A172 (cell line): ENCODE measurements at places on chromosomes 13 and 19.

- DNase-seq = no peak
Observed at GRCh38 chr13:101917833-101918661, 465.6 kb downstream of the ITGBL1 start.

DNA sequence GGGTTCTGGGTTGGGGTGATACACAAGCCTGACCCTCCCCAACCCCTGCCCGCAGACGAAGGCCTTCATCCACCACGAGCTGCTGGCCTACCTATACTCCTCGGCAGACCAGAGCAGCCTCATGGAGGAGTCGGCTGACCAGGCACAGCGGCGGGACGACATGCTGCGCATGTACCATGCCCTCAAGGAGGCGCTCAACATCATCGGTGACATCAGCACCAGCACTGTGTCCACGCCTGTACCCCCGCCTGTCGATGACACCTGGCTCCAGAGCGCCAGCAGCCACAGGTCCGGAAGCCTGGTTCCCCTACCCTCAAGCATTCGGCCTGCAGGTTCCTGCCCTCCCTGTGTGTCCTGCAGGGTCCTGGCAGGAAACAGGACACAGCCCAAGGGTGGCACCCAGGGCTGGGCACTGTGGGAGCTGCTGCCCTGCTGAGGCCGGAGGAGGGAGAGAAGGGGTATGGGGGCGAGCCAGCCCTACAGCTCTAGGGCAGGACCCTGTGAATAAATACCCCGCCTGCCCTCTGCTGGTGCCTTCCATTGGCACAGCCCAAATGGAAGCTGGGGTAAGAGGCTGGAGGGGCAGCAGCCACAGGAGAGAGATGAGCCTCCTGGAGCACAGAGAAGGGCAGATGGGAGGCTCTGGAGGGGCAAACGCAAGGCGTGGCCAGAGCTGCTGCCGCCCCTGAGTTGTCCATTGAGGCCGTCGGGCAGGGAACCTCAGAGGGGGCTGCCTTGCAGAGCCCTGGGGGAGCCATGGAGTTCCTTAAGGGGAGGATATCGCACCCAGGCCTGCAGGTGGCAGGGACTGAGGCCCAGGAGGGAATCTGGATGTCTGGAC, 6.8 kb downstream of the TMED1 start:
- no peak for DNase-seq

DNA sequence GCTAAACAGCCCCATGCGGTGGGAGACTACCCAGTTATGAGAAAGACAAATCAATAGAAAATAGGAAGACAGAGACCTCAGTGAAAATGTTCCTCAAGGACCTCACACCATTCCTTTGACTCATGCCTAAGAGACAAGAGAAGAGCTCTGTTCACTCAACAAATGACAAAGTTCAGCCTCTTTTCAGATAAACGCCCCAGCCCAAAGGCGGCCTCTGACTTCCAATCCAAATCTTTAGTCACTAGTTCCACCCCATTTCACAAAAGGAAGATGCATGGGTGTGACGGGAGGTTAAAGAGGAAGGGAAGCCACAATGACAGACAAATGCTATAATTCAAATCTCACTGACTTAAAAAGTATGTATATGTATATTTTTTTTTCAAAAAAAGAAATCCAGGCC, 8.1 kb downstream of the CARS2 start:
- DNase-seq = no peak

GRCh38 chr13:24985107-24985506, 110.8 kb upstream of the PABPC3 start:
- no peak for DNase-seq

DNA sequence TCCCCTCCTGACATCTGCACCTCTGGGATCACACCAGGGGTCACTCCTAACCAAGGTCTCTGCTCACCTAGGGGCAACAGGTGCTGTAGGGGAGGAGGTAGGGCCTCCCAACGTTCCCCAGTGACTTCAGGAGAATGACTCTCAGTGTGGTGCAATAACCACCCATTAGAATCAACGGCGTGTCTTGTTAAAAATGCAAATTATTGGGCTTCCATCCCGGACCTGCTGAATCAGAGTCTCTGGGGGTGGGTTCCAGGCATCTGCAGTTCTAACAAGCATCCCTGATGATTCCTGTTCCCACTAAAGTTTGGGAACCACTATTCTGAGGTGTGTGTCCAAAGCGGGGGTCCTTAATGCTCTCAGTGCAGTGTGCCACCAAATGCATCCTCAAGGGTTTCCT, 84.6 kb downstream of the CRYL1 start:
- DNase-seq = no peak

GRCh38 chr13:38415233-38415632, 65.6 kb downstream of the UFM1 start:
- DNase-seq = no peak

GRCh38 chr13:34349091-34349722, 531.3 kb downstream of the RFC3 start:
- peak; percentile 94 for DNase-seq

GRCh38 chr19:6602729-6603114, 11.8 kb upstream of the CD70 start:
- no peak for DNase-seq

DNA sequence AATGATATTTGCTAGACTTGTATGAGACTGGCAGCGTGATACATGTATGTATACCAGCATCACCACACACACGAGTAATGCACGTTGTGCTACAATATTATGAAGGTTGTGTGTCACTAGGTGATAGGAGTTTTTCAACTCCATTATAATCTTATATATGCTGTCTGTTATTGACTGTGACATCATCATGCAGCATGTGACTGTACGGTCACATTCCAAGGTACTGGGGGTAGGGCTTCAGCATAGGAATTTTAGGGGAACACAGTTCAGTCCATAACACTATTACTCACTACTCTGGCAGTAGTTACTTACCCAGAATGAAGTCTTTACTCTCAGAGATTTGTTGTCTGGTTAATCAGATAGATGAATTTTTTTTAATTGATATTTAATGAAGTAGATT, 91.1 kb downstream of the CDK8 start:
- DNase-seq = no peak

DNA sequence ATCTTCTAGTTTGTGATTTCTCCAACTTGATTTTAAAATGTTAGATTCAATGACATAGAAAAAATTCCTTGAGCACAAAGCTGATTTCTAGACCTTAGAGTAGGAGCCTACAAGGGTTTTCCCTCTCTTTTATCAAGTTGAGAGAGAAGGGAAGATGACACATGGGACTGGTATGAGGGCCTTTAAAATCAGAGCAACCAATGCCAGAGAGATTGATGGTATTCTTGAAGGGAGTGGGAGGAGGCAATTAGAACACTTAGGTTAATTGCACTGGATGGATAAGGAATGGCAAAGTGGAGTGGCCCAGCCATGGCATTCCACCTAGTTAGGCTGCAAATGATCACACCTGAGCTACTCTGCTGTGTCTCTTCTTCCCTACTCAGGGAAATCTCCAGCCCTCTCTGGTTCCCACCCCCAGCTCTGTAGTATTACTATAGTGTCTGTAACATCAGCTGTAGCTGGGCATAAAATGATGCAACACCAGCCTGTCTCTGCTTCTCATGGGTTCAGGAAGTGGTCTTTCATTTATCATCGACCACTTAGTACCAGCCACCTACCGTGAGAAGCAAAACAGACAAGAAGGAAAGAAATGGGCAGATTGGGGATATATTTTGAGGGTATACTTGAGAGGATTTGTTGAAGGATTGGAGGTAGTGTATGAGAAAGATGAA, 333.6 kb downstream of the DLEU7 start:
- DNase-seq = peak; percentile 79

GRCh38 chr13:86725105-86725504, 925.9 kb upstream of the SLITRK6 start:
- DNase-seq = no peak

GRCh38 chr13:21150013-21150412, 26.3 kb downstream of the SKA3 start:
- DNase-seq = no peak

GRCh38 chr19:48469289-48469881, at the start of gene CYTH2:
CYTH2 (plus strand) TSS chr19:48469369; CDS start chr19:48469508, 139 bp downstream.
- peak; percentile 54 for DNase-seq

- no peak for DNase-seq
Observed at GRCh38 chr13:111537843-111538499, 217.5 kb downstream of the TEX29 start.

DNA sequence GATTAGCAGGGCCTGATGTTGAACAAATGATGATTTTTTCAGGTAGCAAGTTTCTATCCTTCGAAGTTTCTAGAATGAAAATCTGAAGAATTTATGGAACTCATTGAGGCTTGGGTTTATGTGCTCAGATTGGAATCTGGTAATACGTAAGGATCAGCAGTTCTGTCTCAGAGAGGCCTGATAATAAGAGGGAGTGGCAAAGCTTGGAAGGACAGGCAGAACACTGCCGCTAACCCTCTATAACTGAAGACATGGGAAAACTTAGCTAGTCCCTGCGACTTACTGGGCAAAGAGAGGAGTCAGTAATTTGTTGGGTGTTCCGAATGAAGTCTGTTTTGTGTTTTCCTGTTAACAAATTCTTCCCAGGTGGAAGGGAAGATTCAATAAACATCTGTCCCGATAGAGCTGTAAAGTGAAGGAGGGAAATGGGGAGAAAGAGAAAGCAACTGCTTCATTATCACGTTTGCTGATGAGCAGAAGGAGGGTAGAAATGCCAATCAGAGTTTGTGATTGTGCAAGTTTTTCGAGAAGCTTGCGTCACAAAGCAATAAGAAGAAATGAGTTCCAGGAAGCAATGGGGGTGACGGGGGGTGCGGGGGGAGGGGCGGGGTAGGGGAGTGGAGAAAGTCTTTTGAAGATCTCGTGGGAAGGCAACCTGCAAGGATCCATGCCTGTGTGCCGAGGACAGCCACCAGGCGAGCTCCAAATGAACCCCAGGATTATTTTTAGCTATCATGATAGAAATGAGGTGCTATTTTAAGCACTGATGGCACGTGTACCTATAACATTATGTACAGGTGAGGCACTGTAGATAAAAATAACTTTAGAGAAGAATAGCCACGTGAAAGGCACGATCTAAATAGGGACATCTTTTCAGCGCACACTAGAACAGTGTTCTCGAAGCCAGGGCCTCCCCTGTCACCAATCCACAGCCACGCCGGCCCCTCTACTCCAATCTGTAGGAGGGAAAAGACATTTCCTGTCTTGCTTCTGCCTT, 224.1 kb downstream of the FGF9 start:
- no peak for DNase-seq

DNA sequence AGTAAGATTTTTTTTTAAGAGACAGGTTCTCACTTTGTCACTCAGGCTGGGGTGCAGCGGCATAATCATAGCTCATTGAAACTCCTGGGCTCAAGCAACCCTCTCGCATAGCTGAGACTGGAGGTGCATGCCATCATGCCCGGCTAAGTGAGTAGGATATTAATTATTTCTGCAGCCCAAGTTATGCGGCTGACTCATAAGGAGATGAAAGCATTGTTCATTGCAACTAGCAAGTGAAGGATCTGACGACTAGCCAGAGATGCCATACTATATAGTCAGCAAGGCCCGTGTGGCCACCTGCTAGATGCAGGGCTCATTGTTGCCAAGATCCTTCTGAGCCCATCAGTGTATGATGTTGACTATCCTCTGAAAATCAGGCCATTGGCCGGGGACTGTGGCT, 45.2 kb downstream of the ABCC4 start:
- DNase-seq = peak; percentile 100

DNA sequence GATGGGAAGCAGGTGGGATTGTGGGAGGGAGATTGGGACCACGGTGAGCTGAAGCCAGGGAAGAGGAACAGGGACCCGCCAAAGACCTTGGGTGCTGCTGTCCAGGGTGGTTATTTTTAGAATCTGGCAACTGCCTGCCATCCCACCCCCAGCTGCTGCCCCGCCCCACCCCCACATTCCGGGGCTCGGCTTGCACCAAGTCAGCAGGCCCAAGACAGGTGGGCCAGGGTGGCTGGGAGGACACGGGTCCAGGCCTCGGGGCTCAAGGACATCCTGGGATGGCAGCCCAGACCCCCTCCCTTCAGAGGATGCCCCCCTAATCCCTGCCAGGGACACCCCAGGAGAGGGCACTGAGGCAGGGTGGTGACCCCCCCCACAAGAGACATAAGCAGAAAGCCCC, 827 bp downstream of the CKM start:
- no peak for DNase-seq

DNA sequence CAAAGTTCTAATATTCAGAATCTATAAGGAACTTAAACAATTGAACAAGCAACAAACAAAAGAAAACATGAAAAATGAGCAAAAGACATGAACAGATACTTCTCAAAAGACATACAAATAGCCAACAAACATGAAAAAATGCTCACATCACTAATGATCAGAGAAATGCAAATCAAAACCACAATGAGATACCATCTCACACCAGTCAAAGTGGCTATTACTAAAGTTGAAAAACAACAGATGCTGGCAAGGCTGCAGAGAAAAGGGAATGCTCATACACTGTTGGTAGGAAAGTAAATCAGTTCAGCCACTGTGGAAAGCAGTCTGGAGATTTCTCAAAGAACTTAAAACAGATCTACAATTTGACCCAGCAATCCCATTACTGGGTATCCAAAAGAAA, 74.3 kb downstream of the CRYL1 start:
- no peak for DNase-seq

DNA sequence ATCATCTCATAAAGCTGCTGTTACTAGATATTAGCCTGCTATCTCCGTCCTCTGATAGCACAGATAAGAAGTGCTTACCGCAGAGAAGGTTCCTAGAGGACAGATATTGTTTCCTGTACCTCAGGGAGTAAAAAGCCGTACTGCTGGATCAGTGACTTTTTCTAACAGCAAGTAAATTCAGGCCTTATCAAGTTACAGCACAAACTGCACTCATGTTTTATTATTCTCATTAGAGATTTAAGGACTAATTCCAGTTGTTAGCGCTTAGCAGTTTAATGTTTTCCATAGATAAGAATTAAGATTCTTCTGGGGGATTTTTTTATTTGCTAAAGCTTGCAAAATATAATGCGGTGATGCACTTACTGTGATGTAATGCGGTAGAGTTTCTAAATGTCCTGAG, 119.0 kb upstream of the OBI1 start:
- no peak for DNase-seq

GRCh38 chr13:21849323-21849722, 178.4 kb downstream of the FGF9 start:
- no peak for DNase-seq

GRCh38 chr19:2645826-2646225, 56.7 kb downstream of the GNG7 start:
- DNase-seq = no peak

GRCh38 chr13:40275636-40276035, 390.8 kb downstream of the FOXO1 start:
- peak; percentile 48 for DNase-seq

DNA sequence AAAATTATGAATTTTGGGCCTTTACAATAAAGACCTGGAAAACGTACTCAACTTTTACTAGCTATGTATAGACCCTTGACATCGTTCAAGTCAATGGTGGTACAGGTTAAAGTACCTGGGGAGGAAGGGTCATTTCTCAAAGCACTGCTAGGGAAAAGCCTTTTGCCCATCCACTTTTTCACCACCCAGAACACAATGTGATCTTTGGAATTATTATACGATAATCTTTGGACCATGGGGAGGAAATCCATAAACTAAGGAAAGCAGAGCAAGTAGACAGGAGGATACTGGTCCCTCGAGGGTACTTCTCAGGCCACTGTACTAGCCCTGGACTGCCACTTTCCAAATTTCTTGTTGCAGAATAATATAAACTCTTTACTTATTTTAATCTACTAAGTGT, 39.5 kb downstream of the UBL3 start:
- no peak for DNase-seq
